Astrocyte of the cerebellum (primary cell): ENCODE measurements at places on chromosomes 5 and 9.

GRCh38 chr5:113806250-113806649 lies 292.8 kb downstream of the YTHDC2 start:
- peak; percentile 9 for DNase-seq

GRCh38 chr5:98750693-98751092 lies 22.8 kb upstream of the RGMB start:
- DNase-seq: no peak

GRCh38 chr9:136666372-136667213 lies 3.9 kb downstream of the EGFL7 start:
- no peak for DNase-seq

DNA sequence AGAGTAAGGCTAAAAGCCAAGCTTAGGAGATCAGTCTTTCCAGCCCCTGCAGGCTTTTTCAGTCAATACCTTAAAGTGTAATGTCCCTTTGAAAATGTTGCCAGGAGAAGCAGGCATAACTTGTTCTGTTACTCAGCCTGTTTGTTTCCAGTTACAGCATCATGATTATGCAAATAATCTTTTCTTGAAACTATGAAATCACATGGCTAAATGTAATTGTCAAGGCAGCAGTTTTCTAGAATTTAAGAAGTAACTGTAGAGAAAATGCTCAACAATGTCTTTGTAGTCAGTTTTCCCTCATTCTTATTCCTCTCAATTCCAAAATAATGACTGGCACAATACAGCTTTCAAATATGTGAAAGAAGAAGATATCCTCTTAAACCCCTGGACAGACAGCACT lies 1.9 kb upstream of the GPR107 start:
- no peak for DNase-seq

- no peak for DNase-seq
Observed at GRCh38 chr5:645421-645820, 33.3 kb downstream of the CEP72 start.

DNA sequence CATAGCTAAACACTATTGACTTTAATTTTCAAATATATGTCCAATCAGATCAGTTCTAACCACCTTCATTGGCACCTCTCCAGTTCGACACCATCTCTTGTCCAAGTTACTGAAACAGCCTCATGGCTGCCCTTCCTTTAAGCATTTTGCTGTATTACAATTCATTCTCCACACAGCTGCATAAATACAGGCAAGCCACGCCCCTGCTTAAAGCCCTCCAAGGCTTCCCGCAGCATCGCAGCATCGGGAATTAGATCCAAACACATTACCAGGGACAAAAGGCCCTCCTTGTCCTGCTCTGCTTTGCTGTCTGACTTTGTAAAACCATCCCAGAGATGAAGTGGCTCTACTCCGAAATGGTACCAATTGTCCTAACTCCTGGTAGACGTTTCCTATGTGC lies 75.1 kb upstream of the RAI14 start:
- no peak for DNase-seq

DNA sequence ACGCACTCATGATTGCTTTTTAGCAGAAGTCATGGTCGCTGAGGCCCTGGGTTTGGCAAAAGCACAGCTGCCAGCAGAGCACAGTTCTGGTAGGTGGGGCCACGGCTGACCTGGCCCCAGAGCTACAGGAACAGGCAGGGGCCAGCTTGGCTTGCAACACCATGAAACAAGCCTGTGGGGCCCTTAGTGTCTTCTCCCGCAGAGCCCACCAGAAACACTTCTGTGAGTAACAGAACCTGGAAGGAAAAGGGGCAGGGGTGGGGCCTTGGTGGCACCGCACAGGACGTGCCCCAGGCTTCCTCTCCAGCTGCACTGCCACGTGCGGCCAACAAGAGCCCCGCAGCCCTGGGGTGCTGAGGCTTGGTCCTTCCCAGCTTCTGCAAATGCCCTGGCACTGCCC lies 4.8 kb downstream of the ASB6 start:
- no peak for DNase-seq

DNA sequence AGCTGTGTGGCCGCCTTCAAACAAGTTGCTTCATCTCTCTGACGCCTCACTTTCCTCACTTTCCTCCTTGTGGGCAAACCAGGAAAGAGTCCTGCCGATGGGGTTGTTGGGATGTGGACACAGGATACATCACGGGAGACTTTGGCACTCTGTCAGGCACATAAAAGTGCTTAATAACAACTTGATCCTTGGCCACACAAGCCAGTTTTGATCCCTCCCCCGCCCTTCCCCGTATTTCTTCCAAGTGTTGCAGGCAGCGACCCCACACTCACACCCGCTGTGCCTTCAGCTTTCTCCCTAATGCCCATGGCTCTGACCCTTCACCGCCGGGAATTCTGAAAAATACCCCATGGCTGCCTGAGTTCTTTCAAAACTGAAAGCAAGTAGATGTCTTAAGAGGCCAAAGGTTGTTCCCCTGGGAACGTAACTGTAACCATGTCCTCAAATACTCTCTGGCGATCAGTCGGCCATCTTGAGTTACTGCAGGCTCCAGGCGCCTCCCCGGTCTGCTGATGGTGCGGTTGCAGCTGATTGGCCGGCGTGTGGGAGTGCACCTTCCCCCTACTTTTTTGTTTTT lies 59.8 kb downstream of the ARHGEF37 start:
- DNase-seq: peak; percentile 12

DNA sequence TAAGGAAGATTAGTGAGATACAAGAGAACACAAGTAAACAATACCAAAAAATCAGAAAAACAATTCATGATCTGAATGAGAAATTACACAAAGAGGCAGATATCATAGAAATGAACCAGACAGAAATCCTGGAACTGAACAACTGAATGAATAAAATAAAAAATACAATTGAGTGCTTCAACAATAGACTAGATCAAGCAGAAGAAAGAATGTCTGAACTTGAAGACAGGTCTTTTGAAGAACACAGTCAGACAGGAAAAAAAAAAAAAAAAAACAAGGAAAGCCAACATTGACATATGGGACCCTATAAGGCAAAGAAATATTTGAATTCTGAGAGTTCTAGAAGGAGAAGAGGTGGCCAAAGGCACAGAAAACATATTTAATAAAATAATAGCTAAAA lies 115.2 kb downstream of the ZDHHC21 start:
- DNase-seq: no peak

DNA sequence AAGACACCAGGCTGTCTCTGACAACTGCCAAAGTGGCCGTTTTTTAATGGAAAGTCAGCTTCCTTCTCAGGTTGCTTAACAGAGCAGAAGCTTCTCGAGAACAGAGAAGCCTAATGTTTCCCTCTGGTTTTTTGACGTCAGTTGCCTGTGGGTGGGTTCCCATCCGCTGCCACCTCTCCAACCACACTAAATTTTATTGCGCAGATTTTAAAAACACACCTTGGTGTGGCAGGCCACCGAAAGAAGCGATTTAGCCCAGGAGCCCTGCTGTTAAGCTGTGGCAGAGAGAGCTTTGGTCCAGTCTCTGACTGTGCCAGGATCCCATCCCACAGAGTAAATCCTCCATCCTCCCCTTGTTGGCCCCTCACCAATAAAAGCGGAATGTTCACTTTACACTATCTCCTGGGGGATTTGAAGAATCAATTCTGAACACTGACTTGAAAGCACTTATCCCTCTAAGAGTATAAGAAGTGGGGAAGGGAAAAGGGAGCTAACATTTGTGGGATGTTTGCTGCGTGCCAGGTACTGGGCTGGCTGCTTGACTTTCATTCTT lies 181.6 kb downstream of the AOPEP start:
- DNase-seq: no peak

DNA sequence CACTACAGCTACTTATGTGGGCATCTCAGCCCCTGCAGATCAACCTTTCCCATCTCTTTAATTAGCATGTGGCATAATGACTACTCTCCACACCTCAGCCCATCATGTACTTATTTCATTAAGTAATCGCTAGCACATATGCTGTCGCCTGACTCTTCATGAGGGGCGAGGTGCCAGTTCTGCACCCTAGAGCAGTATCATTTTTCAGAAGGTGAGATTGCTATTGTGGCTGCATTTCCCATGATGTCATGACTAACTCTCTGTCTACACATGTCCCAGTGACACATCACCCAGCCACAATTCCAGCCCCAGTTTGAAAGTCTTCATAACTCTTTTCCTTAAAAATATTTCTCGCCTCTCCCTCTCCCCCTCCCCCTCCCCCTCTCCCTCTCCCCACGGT lies 7.6 kb upstream of the F2RL1 start:
- no peak for DNase-seq

DNA sequence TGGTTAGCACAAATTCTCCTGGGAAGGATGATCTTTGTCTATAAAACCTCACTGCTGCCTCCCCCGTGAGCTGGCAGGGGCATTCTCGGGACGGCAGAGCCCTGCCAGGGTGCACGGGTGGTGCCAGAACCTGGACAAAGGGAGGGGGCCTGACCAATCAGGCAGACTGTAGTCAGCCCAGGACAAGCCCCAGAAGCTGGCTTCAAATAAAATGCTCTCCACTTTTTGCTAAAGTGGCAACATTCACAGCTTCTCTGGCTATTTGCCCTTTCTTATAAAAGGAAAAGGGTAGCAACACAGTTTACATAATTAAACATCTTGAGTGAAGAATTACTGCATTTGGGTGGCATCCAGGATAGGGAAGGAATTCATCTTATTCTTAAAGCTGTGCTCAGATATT lies 14.4 kb downstream of the IL9 start:
- DNase-seq: no peak

DNA sequence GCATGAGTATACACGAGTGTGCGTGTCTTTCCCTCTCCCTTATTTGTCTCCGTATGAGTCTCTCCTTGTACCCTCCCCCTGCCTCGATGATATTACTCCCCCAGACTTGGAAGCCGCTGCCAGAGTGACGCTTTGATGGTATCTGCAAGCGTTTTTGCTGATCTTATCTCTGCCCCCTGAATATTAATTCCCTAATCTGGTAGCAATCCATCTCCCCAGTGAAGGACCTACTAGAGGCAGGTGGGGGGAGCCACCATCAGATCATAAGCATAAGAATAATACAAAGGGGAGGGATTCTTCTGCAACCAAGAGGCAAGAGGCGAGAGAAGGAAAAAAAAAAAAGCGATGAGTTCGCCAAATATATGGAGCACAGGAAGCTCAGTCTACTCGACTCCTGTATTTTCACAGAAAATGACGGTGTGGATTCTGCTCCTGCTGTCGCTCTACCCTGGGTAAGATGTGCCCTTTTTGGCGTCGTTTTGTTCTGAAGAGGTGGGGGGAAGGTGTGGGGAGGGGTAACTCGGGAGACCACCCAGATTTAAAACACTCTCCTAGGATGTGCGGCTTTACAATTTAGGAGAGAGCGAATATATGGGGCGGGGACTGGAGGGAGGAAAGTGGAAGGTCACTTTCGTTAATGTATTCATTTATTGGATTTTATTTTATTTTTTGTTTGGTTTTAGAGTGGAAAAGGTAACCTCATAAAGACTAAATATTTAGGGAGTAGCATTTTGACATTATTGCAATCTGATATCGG lies at the start of gene GABRG2:
Gene GABRG2, plus strand, starts transcription at position 119 of the 757 bp plus-strand sequence. Its CDS starts 227 bp downstream, at position 346.
- DNase-seq: no peak

GRCh38 chr5:61339764-61340163 lies 7.7 kb downstream of the ZSWIM6 start:
- no peak for DNase-seq

GRCh38 chr5:157476702-157477408 lies 16.8 kb downstream of the NIPAL4 start:
- DNase-seq: peak; percentile 59

DNA sequence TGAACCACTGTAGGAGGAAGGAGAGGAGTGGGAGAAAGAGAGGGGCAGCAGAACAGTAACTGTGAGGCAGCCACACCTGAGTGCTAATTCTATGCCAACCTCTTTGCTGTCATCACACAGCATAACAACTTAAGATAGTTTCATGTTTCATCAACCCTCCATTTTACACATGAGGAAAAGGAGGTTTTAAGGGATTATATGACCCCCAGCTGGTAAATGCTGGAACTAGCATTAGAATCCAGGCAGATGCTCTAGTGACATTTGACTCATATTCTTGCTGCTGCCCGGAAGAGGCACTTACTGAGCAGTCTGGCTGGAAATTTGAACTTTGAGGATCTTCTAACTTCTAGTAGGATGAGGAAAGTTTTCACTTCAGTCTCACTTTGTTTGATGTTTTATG lies 24.1 kb upstream of the VLDLR start:
- DNase-seq: no peak

DNA sequence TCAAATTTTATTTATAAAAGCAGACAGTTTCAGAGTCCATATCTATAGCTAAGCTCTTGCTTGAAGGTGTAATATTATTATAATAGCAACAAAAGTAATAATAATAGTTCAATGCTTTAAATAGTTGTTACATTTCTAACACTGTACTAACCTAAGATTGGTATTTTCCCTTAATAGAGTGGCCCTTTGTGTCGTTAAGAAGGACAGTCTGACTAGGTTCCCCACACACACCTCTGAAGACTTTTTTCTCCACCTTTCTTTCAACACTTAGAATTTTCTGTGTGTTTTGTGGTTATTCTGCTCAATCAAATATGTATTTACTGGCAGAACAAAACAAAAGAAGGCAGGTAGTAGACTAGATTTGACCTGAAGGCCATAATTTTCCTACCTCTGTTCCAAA lies 223.2 kb upstream of the ACO1 start:
- DNase-seq: no peak

DNA sequence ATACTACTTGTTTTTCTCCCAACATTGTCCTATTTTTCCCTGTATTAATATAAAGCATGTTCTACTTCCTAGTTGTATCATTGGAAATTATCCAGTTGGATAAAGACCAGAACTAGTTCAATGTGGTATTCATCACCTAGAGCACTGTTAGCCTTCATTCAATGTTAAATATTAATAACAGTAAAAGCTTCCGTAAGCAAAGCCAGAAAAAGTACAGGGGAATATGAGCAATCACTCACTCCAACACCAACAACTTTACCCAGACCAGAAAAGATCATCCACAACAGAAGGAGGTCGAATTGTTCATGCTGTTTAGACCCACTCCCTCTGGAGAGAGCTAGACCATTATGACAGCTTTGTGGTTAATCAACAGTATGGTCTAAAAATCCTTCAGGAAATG lies 728.4 kb downstream of the MAT2B start:
- DNase-seq: peak; percentile 82

GRCh38 chr5:15012061-15012460 lies 140.5 kb upstream of the ANKH start:
- no peak for DNase-seq

- no peak for DNase-seq
Observed at GRCh38 chr5:31688515-31689092, 49.7 kb downstream of the PDZD2 start.

- no peak for DNase-seq
Observed at GRCh38 chr9:91698266-91698665, 251.8 kb downstream of the ROR2 start.

DNA sequence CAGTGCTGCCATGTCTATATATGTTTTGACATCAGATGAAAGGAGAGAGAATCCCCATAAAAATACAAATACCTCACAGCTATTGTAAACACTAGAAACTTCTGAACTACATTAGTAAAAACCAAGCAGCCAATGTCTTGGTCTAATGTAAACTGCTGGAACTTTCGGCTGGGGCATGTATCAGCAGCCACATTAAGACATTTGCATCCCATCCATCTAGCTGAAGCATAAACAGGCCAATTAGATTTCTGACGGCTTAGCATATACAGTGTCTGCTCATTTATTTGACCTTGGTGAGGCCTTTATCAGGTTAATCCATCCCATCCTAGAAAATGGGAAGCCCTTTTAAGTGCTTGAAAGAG lies 65.7 kb downstream of the PTCH1 start:
- no peak for DNase-seq
